ENCODE measurements at places on chromosomes 3 and 15. TPM values are rescaled to one million over a fixed set of nuclear protein-coding genes. Genes with fewer than 3 reads are reported as not detected.

The ZNF660 gene
- 2.1 TPM for total RNA-seq

The CDC25A gene
- total RNA-seq = 1.3 TPM

The PLA2G4D gene
- not detected for total RNA-seq

The RPL15 gene
- total RNA-seq = 2,102 TPM

The ALDH1L1 gene
- total RNA-seq = under 0.01 TPM

The GPR160 gene
- 0.28 TPM for total RNA-seq

The CP gene
- total RNA-seq = 1.1 TPM

The SLC9A9 gene
- total RNA-seq = 10.3 TPM

The CDAN1 gene
- total RNA-seq = 10.5 TPM

The CD80 gene
- total RNA-seq = not detected

The MORC1 gene
- total RNA-seq = not detected

The CPN2 gene
- not detected for total RNA-seq

The SLC24A5 gene
- not detected for total RNA-seq

The TTC14 gene
- 25.0 TPM for total RNA-seq

The UBR1 gene
- total RNA-seq = 33.6 TPM

Data from smooth muscle cell of bladder (primary cell).